ENCODE measurements at places on chromosomes 3 and 15. TPM values are rescaled to one million over a fixed set of nuclear protein-coding genes. Genes with fewer than 3 reads are reported as not detected.

The MRPS11 gene
- 50.2 TPM for total RNA-seq

The ERC2 gene
- 0.84 TPM for total RNA-seq

The SPSB4 gene
- total RNA-seq, result not detected

- no peaks in the 10 kb centered on the region for H3K36me3 ChIP-seq
- no peaks in the 10 kb centered on the region for H3K27me3 ChIP-seq
- H3K27ac ChIP-seq, result no peak overlapping the region
- H3K4me3 ChIP-seq, result no peak overlapping the region
- H3K4me1 ChIP-seq, result no peaks in the 10 kb centered on the region
- no peak for DNase-seq
Measured at GRCh38 chr15:64944961-64945360, 33.3 kb downstream of the ANKDD1A start.

The CLDN18 gene
- not detected for total RNA-seq

DNA sequence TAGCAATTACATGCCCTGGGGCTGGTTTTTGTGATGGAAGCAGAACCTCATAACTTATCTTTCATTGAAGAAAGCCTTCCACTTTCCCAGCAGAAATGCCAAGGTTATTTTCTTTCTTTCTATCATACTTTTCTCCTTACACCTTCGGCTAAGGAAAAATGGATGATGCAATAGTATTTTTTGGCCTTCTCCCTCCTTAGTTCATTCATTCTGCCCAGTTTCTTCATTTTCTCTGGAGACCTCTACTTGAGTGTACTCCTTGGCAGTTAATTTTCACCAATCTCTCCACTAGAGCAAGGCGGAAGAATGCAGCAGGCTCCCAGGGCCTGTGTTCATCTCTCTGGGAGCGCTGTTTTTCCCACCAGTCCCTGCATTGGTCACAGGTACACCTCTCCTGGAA, 7.6 kb upstream of the P2RY1 start:
- H3K27me3 ChIP-seq, result no peaks in the 10 kb centered on the region
- DNase-seq, result no peak
- H3K36me3 ChIP-seq, result no peaks in the 10 kb centered on the region
- H3K27ac ChIP-seq, result no peak overlapping the region
- peaks cover 23% of the 10 kb centered on the region for H3K4me1 ChIP-seq

The TFRC gene
- 267 TPM for total RNA-seq

GRCh38 chr15:93232845-93233244, 143.8 kb upstream of the RGMA start:
- no peak overlapping the region for H3K27ac ChIP-seq
- H3K36me3 ChIP-seq, result no peaks in the 10 kb centered on the region
- H3K27me3 ChIP-seq, result no peaks in the 10 kb centered on the region
- no peak for DNase-seq

Measured in Caco-2 (cell line).